Activated T-helper 9 cell treated with anti-CD3 and anti-CD28 coated beads, Interleukin-2, amount 50 U/mL, for 16 hours (primary cell): ENCODE measurements at places on chromosomes 4 and X.

DNA sequence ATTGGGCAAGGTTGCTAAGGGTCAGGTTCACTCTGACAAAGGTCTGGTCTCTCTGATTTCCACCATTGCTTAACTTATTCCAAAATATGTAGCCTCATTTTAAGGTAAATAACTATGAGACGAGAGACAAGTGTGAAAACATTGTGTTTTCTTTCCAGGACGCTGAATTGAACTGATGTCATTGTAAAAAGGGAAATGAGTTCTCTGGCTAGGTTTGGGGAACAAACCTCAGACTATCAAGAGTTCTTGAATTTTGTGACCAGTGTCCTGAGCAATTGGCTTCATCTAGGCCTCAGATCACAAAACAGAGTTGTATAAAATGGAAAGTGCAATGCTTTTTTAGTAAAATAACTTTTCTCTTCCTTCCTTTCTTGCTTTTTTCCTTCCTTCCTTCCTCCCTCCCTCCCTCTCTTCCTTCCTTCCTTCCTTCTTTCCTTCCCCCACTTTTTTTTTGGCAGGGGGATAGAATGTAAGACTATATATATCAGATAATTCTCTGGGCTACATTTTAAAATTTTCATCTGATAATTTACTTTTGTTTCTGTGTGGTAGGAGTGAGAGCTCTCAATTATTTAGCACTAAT, 30.8 kb upstream of the CXCL8 start:
- DNase-seq = no peak

DNA sequence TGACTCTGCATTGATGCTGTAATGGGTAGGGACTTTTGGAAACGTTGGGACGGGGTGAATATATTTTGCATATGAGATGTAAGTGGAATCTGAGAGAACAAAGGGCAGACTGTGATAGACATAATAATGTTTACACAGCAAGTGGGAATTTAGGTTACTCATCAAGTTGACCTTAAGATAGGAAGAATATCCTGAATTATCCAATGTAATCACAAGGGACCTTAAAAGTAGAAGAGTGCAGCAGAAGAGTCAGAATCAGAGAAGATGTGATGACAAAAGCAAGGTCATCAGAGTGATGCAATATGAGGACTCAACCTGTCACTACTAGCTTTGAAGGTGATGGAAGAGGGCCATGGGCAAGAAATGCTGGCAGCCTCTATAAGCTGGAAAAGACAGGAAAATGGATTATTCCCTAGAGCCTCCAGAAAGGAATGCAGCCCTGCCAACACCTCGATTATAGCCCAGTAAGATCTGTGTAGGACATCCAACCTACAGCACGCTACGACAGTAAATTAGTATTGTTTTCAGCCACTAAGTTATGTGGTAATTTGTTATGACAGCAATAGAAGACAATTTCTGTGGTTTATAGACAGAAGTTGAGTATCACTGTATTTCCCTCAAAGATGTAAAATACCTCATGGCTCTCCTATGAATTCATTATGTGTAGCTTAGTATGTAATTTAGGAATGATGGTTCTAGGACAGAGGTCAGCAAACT, 26.4 kb downstream of the MORC4 start:
- DNase-seq = no peak

DNA sequence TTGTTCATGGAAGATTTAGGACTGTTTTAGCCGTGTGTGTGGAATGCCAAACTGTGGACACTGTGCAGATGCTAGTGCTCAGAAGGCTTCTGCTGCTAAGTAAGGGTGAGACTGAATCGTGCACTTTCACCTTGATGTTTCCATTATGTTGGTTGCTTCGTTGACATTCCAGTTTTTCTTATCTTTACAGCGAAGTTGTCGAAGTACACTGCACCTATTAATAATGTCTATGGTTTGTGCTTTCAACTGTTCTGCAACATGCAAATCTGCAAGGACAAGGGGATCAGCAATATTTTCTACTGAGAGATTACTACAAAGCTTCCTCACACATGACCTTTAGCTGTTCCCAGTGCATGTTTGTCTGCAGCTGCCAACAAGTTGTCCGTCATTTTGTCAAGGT, 67.7 kb downstream of the UGT2A3 start:
- DNase-seq = no peak

DNA sequence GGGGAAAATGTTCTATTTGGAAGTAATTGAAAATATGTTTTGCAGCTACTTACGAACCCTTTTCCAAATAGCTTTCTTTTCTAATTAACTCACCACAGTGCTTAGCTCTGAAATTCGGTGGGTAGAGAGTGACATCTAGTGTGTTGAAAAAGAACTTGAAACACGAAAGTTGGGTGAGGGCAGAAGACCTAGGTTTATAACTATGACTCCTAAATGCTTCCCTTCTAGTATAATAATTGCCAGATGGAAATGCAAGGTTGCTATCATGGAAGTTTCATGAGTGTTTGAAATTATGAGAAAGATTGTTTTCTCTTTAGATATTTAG, 77.3 kb upstream of the NOCT start:
- no peak for DNase-seq

DNA sequence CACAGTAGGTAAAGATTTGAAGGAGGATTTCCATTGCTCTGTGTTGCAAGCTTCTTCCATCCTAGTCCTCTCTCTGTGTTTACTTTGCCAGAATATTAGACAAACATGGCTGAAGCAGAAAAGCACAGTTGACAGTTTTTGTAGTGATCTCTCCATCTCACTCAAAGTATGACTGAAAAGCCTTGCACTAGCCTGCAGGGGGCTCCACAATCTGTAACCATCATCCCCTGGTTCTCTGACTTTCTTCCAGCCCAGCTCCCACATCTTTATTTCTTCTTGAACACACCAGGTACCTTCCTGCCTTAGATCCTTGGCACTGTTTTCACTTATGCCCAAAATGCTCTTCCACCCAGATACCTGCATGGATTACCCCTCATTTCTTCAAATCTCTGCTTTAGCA, 34.1 kb upstream of the HHIP start:
- DNase-seq = no peak

GRCh38 chrX:20974326-20974725, 399.9 kb upstream of the CNKSR2 start:
- no peak for DNase-seq

DNA sequence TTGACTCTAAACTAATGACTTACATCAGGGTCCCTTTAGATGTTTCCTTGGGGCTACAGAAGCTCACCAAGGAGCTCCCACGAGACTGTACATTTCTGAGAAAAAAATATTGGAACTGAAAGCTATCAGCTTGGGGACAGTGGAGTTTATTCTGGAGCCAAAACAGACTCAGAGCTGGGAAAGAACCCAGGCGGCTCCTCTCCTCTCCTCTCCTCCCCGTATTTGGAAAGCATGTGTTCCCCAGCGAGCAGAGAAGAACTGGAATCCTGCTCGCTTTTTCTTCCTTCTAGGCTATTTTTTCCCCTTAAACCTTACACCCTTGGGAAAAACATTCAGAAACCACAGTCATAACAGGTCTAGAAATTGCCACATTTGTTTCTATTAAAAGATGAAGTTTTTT, 4.3 kb upstream of the MAP7D3 start:
- no peak for DNase-seq

GRCh38 chr4:128353791-128354190, 66.2 kb upstream of the PGRMC2 start:
- no peak for DNase-seq

GRCh38 chr4:76579596-76580375, 144.8 kb downstream of the SHROOM3 start:
- no peak for DNase-seq

DNA sequence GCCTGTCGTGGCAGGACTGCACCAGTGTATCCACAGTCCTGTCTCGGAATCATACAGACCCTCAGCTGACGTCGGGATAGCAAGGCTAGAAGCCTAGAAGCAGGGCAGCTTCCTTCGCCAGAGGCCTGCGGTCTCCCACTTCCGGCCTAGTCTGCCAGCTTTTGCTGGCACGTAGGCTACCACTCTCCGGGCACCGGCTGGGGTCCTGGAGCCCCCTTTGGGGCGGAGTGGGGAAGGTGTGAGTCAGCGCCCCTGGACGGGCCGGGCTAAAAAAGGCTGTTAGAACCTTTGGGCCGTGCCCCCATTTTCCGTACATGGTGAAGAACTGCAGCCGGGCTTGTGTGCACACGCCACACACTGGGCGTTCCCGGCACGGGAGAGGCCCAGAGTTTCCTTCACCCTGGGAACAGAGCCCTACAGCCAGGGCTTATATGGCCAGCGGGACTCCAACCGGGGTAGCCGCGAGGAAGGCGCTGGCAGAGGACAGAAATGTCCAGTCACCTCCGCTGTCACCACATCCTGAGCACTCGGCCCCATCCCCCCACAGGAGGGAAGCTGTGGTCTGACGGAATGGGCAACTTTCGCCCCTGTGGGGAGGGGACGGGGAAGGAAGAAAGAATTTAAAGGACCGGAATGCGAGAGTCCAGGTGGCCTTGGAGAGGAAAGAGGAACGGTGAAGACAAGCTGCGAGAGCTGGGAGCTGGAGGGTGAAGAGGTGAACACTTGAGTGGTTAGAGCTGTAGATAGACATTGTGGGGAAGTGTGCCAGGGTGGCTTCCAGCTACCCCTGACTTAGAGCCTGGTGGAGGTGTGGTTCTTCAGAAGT, 4.6 kb downstream of the MAGIX start:
- DNase-seq = peak; percentile 49

DNA sequence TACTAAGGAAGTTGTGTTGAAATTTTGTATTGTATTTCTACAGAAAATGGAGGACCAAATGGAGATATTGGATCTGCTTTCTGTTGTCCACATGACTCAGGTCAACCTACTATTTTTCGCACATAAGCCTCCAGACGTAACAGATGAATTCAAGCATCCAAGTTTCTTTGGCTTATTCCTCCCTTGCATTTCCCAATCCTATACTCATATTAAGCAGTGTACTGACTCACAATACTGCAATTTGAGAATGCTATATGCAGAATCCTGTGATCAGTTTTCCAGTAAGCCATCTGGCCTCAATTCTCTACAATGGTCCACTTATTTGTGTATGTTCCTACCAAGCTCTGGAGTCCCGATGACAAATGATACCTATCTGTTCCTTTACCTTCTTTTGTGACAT, 75.7 kb downstream of the ASB9 start:
- DNase-seq = no peak
